EL (cell line): ENCODE measurements at places on chromosomes 2 and 18.
A peak's percentile ranks its signal among the peaks of the same experiment; 100 is the strongest.

- DNase-seq = no peak
Measured at GRCh38 chr2:231924889-231925275, 1.3 kb downstream of the NPPC start.

- DNase-seq = no peak
Measured at GRCh38 chr2:65919550-65920188, 487.3 kb upstream of the SPRED2 start.

DNA sequence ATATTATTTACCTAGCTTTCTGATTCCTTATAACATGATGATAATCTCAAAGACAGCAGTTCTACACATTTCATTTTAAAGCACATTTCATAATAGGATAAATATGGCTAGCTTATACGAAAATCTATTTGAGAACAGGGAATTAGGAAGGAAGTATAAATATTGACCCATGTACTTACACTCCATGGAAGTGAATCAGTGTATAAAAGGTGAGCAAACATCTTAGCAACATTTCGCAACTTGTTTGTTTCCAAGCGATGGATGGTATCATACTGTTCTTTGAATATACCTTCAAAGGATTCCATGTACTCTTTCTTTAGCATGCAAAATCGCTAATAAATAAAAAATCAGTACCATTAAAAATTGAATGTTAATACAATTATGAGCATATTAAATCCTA lies 53.1 kb downstream of the CWC22 start:
- no peak for DNase-seq

GRCh38 chr2:40740419-40740818 lies 288.5 kb upstream of the SLC8A1 start:
- DNase-seq = no peak

GRCh38 chr2:217055624-217056023 lies 195.8 kb upstream of the TNP1 start:
- no peak for DNase-seq

- peak; percentile 48 for DNase-seq
Measured at GRCh38 chr18:59228351-59228750, 8.4 kb downstream of the GRP start.

DNA sequence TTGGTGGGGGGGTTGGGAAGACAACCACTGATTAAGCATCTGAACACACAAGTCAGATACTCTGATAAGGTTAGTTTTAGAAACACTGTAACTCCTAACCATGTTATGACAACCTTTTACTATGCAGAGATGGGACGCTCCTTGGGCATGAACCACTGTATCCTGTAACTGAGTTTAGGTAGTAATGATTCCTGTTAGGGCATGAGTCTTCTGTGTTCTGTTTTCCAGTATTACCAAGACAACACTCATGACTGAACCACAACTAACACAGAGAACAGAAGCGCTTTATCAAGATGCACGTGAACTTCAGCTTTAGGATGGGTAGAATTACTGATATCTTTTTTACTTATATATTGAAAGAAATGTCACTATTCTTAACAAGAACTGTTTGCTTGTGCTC lies 14.1 kb upstream of the CREB1 start:
- DNase-seq = no peak
